Activated CD8-positive, alpha-beta T cell treated with anti-CD3 and anti-CD28 coated beads for 36 hours (primary cell): ENCODE measurements at places on chromosomes 2 and 18.

DNA sequence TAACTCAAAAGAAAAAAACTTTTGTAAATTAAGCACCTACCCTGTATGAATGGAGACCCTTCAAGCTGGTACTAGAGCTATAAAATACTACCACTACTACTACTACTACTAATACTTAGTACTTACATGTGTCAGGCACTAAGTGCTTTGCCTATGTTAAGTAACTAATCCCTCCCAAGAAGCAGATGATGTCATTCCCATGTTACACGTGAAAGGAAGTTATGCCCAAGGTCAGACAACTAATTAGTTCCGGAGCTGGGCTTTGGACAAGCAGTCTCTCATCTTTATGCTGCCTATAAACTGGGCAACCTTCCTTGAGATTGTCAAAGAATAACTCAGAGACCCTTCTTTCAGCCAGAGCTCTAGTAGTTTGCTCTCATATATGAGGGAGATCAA lies 13.9 kb upstream of the ATP6V1B1 start:
- no peak for DNase-seq

DNA sequence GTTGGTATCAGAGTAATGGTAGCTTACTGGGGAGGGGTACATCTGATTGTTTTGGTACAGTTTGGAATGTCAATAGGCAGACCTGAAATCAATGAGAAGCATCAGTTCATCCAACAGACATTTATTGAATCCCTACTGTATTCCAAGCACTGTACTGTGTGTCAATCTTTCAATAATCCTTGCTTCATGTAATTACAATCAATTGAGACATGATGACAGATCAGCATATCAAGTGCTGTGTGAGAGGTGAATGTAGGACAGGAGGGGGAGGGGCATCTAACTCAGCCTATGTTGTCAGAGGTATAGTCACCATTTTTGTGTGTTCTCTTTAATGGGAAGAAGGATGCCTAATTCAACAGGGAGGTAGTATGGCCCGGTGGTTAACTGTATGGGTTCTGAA lies 146.9 kb downstream of the SLC4A10 start:
- DNase-seq: no peak

DNA sequence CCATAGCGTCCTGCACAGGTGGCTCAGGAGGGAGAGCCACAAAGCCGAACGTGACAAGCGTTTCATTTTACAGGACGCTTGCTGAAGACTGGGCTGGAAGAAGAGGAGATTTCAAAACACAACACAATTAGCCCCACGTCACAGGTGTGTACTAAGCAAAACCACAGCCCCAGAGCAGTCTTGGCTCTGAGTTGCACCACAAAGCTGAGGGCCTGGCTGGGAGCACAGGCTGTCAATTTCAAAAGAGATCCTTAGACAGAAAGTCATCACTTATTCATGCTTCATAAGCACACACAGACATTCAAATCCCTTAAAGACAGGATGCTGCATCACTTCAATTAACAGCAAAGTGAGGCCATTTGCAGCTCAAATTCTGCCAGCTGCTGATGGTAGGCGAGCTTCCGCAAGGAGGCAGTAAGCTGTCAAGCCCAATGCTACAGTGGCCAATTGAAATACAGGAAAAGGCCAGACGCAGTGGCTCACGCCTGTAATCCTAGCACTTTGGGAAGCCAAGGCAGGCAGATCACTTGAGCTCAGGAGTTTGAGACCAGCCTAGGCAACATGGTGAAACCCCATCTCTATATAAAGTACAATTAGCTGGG lies 79.6 kb downstream of the SKA1 start:
- no peak for DNase-seq

DNA sequence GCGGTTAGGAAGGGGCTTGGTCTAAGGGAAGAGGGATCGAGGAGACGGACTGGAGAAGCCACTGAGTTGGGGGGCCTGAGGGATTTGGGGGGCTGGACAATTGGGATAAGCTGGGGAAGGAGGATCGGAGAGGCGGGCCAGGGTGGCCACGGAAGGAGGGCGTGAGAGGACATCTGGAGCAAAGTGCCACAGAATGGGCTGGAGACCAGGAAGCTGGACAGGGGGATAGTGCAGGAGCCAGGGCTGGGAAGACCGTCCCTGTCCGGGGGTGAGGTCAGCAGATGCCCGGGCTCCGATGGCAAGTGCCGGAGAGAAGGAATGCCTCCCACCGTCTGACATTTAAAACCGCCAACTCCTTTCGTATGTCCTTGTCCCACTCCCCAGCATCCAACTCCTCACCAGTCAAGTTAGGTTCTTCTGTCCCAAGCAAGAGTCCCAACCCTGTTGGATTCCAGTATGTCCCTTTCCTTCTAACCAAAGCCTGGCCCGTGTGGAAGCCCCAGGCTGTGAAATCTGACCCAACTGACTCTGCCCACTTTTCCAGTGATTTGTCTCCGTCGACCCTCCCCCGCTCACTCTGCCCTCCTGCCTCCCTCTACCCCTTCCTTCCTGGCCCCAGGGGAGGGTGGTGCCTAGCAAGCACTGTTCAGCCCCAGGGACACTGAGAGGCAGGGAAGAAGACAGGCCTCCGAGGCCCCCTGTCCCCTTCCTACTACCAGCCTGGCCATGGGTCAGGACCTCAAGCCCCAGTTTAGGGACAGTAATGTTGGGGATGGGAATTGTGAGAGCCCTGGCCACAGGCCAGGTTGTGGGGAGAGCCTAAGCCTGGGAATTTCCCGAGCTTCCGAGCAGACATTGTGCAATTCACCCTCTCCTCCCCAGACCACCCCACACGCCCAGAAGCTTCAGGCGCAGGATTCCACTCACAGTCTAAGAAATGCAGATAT lies 31.5 kb upstream of the TMBIM1 start:
- no peak for DNase-seq

- DNase-seq: no peak
Measured at GRCh38 chr2:120541553-120541932, 194.1 kb upstream of the GLI2 start.

DNA sequence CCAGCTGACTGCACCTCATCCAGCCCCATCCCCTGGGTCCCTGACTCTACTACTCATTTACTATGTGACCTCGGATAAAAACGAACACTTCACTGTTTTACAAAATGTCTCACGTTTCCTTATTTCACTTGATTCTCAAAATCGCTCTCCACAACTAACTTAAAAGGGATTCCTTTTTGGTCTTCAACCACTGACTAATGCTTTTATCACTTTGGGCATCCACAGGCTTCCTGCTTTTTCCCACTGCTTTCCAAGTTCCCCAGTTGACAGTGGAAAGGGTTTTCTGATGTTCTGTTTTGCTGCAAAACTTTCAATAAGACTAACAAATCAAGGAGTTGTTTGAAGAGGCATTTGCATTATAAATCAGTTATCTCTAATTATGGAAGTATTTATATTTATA lies 24.1 kb downstream of the EIF2AK3 start:
- no peak for DNase-seq
